ENCODE measurements at places on chromosomes 16 and 17.

GRCh38 chr16:1325673-1326371, 7.6 kb upstream of the BAIAP3 start:
- no peak for DNase-seq

DNA sequence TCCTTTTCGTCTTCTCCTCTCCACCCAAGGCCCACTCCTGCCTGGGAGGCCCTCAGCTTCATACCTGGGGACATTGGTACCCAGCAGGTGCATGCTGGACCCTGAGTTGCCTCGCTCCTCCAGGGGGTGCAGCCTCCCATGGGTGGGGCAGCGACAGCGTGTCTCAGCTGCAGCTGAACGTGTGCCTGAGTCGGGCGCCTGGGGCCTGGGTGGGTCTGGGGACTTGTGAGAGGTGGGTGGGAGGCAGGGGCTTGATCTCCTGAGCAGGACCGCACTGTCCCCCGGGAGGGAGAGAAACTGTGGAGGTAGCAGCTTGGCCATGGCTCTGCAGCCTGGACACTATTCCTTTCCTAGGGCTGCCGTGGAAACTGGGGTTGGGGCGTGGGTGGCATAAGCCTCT, 24.8 kb upstream of the ENGASE start:
- DNase-seq: no peak

DNA sequence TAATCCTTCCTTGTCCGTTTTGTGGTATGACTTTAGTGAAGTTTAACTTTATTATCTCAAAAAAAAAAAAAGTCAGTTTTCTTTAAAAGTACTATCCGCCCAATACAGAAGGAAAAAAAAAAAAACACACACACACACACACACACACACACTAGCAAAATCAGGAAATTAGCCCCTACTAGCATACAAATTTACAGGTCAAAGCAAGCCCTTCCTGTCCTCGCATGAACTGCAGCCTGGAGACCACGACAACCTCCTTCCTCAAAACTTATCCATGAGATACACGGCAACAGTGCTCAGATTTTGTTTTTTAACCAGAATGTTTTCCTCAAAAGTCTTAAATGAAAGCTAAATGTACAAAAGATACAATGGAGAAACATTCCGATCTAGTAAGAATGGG, 16.2 kb downstream of the NCOR1 start:
- DNase-seq: peak; percentile 27

- no peak for DNase-seq
Observed at GRCh38 chr17:45361976-45362375, 45.2 kb upstream of the MAP3K14 start.

- DNase-seq: no peak
Observed at GRCh38 chr17:45814622-45815606, 29.8 kb upstream of the SPPL2C start.

- DNase-seq: no peak
Observed at GRCh38 chr16:54080524-54081008, 206.0 kb downstream of the IRX3 start.

DNA sequence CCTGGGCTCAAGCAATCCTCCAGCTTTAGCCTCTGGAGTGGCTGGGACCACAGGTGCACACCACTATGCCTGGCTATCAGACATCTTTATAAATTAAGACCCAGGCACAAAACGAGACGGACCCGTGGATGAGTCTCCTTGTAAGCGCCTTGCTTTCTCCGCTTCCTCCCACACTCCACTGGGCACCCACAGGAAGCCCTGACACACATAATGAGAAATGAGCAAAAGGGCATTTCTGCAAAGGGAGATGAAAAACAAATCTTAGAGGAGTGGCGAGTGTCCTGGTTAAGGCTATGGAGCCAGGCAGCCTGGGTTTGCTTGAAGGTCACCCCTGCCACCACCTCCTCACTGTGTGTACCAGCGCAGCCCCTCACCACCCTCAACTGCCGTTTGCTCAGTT, 56.3 kb downstream of the XYLT1 start:
- DNase-seq: peak; percentile 37

DNA sequence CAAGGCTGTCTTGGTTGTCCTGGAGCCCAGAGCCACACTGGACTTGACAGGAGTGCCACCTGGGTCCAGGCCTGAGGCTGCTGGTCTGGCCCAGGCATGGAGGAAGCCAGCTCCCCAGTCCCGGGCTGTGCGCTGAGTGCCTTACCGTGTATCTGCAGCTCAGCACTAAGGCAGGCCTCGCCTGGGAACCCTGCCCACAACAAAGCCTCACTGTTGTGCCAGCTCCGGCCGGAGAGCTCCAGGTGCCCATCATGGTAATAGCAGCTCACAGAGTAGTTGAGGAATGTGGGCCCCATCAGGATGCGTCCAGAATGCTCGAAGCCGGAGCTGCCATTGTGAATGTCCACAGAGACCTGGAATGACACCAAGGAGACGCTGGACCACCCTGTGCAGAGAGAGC, 72.2 kb downstream of the RMI2 start:
- DNase-seq: no peak

GRCh38 chr17:50205111-50205962, 3.9 kb upstream of the COL1A1 start:
- DNase-seq: no peak

- no peak for DNase-seq
Observed at GRCh38 chr17:80799538-80800480, 191.8 kb upstream of the CHMP6 start.

DNA sequence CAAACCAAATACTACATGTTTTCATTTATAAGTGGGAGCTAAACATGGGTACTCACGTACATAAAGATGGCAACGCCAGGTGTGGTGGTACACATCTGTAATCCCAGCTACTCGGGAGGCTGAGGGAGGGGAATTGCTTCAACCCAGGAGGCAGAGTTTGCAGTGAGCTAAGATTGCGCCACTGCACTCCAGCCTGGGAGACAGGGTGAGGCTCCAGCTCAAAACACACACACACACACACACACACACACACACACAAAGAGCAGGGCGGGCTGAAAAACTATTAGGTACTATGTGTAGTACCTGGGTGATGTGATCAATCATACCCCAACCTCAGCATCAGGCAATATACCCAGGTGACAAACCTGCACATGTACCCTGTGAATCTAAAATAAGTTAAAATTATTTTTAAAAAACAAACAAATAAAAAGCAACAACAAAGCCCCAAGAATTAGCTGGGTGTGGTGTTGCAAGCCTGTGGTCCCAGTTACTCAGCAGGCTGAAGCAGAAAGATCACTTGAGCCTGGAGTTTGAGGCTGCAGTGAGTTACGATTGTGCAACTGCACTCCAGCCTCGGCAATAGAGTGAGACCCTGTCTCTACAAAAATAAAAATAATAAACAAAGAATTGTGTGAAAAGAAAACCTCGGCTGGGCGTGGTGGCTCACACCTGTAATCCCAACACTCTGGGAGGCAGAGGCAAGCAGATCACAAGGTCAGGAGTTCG, 11.9 kb upstream of the FAAP100 start:
- DNase-seq: peak; percentile 78

DNA sequence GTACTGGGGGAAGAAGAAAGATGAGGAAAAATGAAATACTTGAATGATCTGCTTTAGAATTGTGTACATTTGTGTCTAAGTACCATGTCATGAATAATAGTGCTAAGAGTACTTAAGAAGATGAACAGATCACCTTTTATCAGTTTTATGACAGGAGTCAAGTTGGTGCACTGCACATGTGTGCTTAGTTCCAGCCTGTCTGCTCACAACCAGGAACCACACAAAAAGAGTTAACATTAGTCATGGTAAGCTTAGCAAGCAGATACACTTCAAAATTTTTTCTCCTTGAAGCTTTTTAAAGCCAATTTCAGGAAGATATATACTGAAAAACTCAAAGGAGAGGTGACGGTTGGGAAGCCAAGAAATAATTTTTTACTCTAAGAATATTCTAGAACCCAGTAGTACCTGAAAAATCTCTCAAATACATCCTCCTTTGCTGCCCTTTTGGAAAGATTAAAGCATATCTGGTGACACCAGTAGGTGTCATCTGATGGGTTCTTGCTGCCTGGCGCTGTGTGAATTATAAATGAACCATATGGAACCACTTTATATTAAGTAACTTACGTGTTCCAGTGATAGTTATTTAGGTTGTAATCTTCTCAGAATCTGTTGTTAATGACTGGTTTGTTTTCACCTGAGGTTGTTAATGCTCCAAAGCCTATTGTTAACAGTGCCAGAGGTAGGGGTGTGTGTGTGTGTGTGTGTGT, 93.4 kb downstream of the MSI2 start:
- no peak for DNase-seq

DNA sequence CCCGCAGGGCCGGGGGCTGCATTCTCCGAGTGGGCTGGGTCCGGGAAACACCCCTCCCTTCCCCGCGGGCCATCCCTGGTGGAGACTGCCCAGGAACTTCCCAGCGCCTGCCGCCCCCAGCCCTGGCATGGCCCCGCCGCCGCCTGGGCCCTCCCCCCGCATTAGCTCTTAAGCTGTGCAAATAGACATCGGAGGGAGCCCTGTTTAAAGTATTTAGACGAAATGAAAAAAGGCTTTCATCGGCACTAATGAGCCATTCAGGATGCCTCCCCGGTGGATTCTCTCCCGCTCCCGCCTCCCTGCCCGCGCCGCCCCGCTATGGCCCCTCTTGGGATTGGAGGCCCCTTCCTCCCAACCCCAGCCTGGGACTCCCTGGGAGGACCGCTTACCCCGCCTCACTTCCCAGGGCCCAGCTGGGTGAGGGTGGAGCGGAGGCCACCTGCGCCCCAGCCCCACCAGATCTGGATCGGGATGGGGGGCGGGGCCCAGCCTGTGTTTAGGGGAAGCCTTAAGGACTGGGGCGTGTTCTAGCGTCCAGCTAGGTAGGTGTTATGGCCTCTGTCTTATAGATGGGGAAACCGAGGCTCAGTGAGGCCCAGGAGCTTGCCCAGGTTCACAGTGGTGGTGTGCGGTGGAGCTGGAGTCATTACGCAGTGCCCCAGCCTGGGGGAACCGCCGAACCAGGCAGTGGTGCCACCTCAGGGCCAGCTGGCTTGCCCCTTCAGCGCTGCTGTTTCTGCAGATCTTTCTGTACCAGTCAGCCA, 19.7 kb downstream of the SEZ6 start:
- no peak for DNase-seq

GRCh38 chr17:74935585-74936469, at the start of gene OTOP3:
OTOP3 (plus strand) TSS chr17:74935898; CDS start chr17:74935922, 24 bp downstream.
- DNase-seq: no peak

GRCh38 chr17:1434150-1434549, 21.9 kb downstream of the CRK start:
- DNase-seq: no peak
